Uterine smooth muscle cell (primary cell): ENCODE measurements at places on chromosomes 7 and 10. TPM values are rescaled to one million over a fixed set of nuclear protein-coding genes. Genes with fewer than 3 reads are reported as not detected.

Gene AFAP1L2
- total RNA-seq: 0.22 and 1.4 TPM in 2 replicates

Gene SPDYE1
- total RNA-seq: not detected in 2 replicates

Gene CDC14C
- total RNA-seq: not detected in 2 replicates

Gene RAMP3
- not detected in 2 replicates for total RNA-seq

Gene SFTPA1
- total RNA-seq: under 0.01 TPM in 1 of 2 replicates, not detected in the other

Gene VGF
- total RNA-seq: 198 and 249 TPM in 2 replicates

Gene ODAD2
- total RNA-seq: 3.5 and 8.4 TPM in 2 replicates

Gene MTERF1
- total RNA-seq: 9.1 and 13.6 TPM in 2 replicates

Gene NXPH1
- not detected in 2 replicates for total RNA-seq

Gene MDH2
- total RNA-seq: 33.8 and 42.7 TPM in 2 replicates

Gene CUZD1
- 0.33 and 0.50 TPM in 2 replicates for total RNA-seq

Gene AKR1B15
- not detected in 2 replicates for total RNA-seq
